ENCODE measurements at places on chromosomes 2 and 18.

DNA sequence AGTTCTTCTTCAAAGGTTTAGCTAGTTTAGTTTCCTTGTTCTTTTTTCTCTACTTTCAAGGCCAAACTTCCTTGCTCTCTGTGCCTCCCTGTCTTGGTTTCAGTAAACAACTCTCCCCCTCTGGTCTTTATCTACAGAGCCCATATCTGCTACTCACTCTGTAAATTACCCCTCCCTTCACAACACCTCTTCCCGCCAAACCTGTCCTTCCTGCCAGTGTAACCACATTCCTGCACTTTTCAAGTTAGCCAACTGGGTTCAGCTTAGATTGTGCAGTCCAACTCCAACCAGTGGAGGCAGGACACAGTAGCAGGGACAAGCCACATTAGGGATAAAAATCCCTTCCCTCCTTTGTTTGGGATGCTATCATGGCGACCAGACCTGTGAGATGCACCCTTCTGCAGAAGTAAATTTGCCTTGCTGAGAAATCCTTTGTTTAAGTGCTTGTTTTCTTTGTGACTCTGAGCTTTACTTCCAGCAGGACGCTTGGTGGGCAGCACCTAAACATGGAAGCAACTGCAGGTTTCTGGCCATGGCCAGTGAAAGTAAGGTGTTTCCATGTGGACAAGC, 706.0 kb downstream of the KCNJ3 start:
- DNase-seq = no peak

GRCh38 chr2:226796012-226796839, 3.4 kb downstream of the IRS1 start:
- DNase-seq = no peak

- no peak for DNase-seq
Measured at GRCh38 chr18:24031318-24031717, 16.8 kb downstream of the TTC39C start.

DNA sequence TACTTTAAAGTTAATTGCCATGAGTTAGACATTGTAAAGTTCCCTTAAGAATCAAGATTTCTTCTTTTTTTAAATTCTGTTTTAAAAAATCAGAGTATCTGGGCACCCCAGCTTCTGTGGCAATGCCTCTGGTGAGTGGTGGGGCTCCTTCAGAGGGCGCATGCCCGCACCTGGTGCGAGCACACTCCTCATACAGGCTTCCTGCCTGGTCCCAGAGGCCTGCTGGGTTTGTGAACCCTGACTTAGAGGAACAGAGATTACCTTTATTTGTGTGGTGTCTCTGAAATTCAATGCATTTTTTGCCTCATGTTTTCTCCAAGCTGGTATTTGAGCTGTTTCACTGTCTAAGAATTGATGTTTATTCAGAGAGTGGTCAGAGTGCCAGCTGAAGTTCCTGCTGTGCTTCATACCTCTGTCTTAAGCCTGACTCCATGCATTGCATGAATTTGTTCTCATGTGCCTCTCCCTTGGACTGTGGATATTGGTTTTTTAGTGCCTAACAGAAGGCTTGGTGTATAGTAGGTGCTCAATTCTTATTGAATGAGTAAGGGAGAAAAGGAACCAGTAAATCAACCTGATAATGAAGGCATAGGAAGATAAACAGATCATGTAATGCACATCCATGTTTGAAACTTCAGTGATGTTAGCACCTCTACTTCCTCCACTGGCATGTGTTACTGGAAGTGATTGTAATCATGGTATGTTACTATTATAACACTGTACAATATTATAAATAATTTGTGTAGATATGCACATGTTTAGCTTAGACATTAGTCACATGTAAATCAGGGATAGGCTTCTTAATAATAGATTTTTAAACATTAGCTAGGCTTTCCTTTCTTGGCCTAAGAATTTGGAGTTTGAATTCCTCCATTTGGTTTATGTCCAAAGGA, 29.0 kb downstream of the PHLPP1 start:
- no peak for DNase-seq

GRCh38 chr2:47237375-47238334, 82.5 kb upstream of the STPG4 start:
- peak; percentile 54 for DNase-seq

GRCh38 chr2:235639885-235640284, 146.0 kb downstream of the AGAP1 start:
- DNase-seq = no peak

- no peak for DNase-seq
Measured at GRCh38 chr2:108909275-108909823, 79.7 kb downstream of the EDAR start.

- no peak for DNase-seq
Measured at GRCh38 chr2:164826293-164827243, 15.1 kb downstream of the COBLL1 start.

DNA sequence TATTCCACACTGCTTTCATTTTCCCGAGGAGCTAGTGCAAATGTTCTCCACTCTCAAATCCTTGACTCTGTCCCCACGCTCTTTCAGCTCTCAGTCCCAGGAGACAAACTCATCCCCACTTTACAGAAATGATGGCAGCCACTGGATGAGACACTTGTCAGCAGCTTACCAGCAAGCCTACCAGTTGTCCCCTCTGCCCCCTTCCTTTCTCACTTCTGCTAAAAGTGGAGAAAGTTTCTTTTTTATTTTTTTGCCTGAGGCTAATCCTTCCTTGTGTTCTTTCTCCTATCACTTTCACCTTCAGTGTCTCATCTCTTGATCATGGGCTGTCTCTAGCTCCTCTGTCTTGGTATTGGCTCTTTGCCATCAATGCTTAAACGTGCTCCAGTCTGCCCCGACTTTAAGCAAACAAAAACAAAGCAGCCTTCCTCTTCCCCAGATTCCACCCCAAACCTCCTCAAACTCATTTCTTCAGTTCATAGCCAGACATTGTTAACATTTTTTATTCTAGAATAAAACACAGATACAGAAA, 64.5 kb downstream of the TTC32 start:
- no peak for DNase-seq

DNA sequence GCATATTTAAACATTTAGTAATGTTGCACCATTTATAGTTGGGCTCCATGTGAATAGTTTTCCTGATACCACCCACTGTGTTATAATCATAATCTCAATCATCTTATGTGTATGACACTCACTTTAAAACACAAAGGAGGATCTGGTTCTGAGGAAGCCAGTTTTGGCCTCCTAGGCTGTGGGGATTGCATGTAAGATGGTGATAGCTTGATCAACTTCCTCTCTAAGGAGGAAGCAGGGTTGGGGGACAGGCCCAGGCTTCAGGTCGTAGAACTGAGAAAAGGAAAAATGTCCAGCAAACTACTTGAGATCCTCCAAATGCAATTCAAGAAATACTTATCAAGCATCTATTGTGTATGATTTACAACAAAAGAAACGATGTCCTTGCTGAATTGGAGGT, 4.9 kb upstream of the PPM1B start:
- no peak for DNase-seq
